ENCODE measurements at places on chromosomes 2 and 18.

- DNase-seq = peak; percentile 45
Observed at GRCh38 chr18:45738660-45739059, 14.7 kb downstream of the SLC14A1 start.

GRCh38 chr18:398935-399630, 101.4 kb downstream of the COLEC12 start:
- no peak for DNase-seq

DNA sequence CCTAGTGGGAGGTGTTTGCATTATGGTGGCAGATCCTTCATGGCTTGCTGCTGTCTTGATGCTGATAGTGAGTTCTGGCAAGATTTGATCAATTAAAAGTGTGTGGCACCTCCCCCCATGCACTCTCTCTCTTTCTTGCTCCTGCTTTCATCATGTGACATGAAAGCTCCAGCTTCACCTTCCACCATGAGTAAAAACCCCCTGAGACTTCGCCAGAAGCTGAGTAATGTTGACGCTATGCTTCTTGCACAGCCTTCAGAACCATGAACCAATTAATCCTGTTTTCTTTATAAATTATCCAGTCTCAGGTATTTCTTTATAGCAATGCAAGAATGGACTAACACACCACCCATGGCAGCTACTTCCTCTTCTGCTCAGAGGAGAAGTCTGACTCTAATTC, 2181.4 kb upstream of the PIK3C3 start:
- no peak for DNase-seq

DNA sequence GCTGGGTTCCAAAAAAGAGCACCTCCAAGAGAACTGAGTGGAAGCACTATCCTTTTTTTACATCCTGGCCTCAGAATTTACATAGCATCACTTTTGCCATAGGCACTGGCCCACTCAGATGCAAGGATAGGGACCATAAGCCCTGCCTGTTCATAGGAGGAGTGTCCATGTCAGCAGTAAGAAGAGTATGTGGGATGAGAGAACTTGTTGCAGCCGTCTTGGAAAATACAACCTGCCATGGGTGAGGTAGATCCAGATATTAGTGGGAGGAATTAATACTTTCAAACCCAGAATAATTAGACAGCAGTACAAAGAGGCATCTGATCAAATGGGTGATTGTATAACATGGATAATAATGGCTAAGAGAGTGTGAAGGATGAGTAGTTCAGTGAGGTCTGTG, 110.7 kb upstream of the CELF4 start:
- no peak for DNase-seq

DNA sequence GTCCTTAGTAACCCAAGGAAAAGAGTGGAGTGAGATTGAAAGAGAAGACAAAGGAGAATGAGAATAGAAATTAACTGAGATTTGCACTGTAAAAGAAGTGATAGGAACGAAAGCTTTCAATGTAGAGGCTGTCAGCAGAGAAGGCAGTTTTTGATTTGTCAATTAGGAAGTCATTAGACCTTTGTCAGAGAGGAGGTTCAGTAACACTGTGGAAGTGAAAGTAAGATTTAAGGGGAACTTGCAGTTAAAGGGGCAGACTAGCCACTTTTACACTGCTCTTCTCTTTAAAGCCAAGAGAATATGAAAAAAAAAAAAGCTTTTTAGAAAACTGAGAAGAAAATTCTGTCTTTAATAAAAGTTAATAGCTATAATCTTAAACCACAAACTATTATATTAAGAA, 11.5 kb upstream of the KYNU start:
- peak; percentile 22 for DNase-seq

DNA sequence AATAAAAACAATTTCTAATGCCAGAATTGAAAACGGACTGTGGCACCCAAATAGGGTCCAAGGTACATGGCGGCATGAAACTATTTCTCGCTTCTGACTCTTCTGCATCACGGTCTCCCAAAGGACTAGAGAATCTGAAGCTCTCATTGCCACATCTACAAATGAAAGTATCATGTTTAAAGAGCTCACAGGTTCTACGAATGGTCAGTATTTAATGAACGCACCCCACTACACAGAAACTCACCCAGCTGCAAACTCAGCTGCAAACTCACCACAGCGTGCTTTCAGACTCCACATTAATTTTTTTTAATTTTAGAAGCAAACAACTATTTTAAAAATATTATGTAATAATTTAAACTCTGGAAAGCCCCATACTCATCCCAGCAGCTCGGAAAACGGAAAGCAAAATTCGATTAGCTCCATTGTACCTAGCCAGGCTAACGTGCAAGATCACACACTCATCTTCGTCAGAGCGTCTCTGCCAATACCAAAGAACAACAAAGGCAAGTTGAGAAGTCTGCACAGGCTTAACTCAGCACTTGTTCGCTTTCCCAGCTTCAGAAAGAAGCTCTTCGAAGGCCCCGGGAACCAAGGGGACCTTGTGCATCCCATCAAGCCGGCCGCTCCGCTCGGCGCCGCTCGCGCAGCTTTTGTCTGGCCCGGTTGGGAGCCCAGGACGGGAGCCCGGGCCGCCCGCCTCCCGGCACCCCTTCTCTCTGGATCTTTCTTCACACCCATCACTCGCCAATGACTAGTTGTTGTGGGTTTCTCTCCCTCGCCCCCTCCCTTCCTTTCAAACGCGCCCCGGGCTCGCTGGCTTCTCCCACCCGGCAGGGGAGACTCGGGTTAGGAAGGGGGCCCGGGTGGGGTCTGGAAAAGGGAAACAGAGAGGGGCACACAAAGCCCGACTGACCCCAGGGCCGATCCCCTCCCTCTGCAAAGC, 785 bp downstream of the CLASP1 start:
- peak; percentile 60 for DNase-seq

DNA sequence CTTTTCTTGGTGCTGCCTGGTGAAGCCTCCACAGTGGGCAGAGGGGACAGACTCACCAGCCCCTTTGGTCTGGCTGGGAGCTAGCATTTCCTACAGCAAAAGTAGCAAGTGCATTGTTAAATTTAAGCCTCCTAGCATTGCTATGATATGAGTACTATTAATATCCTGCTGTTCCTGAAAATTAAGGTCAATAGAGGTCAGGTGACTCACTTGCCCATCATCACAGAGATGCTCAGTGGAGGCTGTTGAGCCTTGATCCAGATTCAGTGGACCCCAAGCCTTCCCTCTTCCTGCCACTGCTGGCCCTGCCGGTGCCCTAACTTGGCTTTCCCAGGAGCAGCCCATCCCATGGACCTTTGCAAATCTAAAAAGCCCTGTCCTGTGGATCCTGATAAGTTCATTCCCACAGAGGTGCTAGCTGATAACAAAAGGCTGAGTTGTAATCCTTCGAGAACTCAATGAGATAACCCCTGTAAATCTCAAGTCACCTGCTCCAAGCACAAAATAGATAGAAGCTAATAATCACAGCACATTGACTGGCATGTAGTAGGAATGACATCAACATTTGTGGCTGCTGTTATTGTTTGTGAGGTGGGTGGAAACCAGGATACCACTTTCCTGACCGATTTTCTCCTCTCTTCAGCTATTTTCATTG, 84.4 kb downstream of the THNSL2 start:
- DNase-seq = no peak

DNA sequence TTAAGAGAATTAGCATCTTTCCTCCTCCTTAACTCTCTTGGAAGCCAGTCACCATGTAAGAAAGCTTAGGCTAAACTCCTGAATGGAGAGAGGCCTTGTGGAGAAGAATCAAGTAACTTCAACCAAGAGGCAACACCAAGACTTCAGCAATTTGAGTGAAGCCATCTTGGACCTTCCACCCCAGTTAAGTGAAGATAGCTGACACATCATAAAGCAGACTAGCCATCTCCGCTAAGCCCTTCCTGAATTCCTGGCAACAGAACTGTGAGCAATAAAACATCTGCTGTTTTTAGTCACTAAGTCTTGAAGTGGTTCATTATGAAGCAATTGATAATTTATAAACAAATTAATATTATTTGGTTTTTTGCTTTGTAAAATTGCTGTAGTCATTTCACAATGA, 1.5 kb upstream of the ZNF397 start:
- no peak for DNase-seq

- peak; percentile 82 for DNase-seq
Observed at GRCh38 chr2:235551965-235552364, 58.1 kb downstream of the AGAP1 start.

DNA sequence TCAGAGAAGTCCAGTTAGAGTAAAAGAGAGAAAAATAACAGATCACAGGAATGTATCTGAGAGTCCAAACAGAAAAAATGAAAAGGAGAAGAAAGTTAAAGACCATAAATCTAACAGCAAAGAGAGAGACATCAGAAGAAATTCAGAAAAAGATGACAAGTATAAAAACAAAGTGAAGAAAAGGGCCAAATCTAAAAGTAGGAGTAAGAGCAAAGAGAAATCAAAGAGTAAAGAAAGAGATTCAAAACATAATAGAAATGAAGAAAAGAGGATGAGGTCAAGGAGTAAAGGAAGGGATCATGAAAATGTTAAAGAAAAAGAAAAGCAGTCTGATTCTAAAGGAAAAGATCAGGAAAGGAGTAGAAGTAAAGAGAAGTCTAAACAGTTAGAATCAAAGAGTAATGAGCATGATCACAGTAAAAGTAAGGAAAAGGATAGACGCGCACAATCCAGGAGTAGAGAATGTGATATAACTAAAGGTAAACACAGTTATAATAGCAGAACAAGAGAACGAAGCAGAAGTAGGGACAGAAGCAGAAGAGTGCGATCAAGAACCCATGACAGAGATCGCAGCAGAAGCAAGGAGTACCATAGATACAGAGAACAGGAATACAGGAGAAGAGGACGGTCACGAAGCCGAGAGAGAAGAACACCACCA, 52.4 kb downstream of the PPIG start:
- DNase-seq = no peak

DNA sequence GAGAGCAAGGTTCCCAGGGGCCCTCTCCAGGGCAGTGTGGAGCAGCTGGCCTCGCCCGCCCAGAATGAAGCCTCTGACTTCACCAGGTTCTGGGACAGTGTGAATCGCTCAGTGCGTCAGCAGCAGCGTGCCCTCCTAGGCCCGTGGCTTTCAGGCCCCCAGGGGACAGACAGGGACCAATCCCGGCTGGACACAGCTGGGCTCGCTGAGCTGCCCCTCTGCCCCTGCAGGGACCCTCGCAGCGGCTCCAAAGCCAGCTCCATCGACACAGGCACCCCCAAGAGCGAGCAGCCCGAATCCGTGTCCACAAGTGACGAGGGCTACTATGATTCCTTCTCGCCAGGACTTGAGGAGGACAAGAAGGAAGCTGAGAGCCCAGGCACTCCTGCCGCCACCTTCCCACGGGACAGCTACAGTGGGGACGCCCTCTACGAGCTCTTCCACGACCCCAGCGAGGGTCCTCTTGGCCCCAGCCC, 7.6 kb downstream of the AMER3 start:
- no peak for DNase-seq

- DNase-seq = no peak
Observed at GRCh38 chr2:135637456-135638087, 104.1 kb upstream of the UBXN4 start.

GRCh38 chr2:144451443-144451842, 68.5 kb downstream of the ZEB2 start:
- DNase-seq = no peak

DNA sequence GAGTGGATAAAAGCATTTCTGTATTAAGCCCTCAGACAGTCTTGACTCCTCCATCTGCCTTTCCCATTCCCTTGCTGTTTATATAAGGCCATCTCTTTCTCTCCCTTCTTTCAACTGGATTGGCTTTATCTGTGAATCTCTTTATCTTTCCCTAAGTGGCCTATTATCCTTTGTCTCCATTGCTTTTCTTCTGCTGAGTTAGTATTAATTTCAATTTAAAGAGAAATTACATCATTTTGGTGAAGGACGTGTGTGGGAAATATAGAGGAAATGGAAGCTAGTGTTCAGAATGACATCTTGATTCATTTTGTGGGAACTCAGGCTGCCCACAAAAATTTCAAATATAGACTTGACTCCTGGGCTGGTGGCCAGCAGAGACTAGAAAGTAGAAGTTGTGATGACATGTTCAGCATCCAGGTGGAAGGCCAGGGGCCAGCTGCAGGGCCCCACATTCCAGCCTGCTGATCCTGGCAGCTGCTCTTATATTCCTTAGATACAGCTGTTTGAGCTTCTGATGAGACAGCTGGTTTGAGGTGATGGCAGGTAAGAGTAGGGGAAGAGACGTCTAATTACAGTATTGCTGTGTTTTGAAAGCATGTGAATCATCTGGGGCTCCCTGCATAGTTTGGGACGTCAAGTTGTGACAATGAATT, 52.3 kb downstream of the DIS3L2 start:
- DNase-seq = peak; percentile 7

DNA sequence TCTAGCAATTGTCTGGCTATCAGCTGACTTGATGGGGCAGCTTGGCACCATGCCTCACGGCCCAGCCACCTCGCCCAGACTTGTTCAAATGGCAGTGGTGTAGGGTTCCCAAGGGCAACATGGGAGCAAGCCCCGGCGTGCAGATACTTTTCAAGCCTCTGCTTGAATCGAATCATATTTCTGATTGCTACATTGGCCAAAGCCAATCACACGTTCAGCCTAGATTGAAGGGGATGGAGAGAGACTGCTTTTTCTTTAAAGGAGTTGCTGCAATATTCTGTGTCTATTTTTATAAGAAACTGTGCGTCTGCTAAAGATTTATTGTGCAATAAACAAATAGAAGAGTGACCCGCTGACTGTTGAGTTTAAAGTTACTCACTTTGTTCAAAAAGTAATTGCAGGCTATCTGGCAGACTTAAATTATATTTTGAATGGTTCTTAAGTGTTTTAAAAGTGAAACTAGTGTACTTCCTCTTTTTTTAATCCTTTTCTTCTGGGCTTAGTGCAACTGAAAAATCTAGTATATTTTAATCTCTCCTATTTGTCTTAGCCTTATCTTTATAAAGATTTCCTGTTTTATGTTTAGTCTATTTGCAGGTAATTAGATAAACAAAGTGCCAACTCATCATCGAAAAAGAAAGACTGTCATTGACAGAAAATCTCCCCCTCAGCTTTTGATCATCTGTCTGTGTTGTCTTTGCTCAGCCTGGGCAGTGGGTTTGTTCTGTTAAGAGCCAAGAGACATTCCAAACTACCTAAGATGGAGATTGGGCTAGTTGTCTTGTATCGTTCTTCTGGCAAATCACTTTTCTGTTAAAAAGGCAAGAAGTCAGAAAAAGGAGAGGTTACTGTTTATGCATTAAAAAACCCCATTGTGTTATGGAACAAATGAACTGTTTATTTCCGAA, 156.1 kb downstream of the TPGS2 start:
- no peak for DNase-seq

DNA sequence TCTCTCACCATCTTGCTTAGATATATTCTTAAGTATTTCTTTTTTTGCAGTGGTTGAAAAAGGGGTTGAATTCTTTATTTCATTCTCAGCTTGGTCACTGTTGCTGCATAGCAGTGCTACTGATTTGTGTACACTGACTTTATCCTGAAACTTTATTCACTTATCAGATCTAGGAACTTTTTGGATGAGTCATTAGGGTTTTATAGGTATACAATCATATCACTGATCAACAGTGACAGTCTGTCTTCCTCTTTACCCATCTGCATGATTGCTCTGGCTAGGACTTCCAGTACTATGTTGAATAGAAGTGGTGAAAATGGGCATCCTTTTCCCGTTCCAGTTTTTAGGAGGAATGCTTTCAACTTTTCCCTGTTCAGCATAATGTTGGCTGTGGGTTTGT, 6.5 kb downstream of the STARD6 start:
- DNase-seq = no peak

GRCh38 chr2:4539121-4539520, 835.7 kb downstream of the DCDC2C start:
- no peak for DNase-seq
